ENCODE measurements at places on chromosomes 2 and 18.

- no peak for DNase-seq
These were observed 196.5 kb downstream of the TFCP2L1 start for GRCh38 chr2:121088251-121089165.

DNA sequence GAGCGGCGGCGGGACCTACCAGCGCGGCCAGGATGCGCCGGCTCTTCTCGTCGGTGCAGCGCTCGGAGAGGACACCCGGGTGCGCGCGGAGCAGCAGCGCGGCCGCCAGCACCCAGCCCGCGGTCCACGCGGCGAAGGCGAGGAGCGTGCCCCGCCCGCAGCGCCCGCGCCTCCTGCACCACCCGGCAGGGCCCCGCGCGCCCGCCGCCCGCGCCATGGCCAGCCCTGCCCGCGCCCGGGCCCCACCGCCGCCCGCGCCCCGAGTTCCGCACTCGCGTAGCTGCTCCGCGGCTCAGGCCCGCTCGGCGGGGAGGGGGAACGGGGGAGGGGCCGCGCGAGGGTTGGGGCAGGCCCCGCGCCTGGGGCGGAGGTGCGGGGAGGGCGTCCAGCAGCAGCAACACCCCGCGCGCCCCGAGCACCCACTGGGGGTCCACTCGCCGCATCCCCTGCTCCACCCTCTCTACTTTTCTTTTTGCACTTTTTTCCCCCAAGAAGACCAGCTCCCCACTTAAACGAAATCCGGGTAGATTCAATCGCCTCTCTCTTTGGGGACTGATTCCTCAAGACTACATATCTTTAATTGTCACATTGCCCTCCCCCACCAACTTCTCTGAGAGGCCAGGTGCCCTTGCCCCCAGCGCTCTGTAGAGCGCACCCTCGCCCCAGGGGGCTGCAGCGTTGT lies at the start of gene DIPK1C:
Gene DIPK1C (minus strand): TSS at position 266 of the 682 bp plus-strand sequence. CDS start 49 bp downstream, at position 217.
- no peak for DNase-seq

GRCh38 chr18:38369772-38370690 lies 804.4 kb upstream of the CELF4 start:
- DNase-seq: no peak

DNA sequence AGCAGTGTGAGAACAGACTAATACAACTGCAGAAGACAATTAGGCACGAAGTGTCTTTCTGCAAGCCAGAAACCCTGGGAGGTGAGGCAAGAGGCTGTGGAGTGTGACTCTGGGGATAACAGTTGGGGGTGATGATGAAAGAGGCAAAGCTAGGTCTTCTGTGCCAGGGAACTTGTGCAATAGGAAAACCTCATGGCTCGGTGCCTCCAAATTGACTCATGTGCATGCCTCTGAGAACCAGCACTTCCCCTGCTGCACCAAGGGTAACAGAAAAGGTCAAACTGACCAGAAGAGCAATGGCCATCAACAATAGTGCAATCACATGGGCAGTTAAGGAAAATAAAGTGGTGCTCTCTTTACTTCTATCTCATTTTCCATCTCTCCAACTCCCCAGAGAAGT lies 136.4 kb downstream of the SCG2 start:
- DNase-seq: no peak

- no peak for DNase-seq
These were observed 8.6 kb upstream of the NEU2 start for GRCh38 chr2:233023761-233024410.

GRCh38 chr2:144524118-144525009 lies 4.4 kb upstream of the ZEB2 start:
- DNase-seq: no peak

GRCh38 chr2:120786038-120786960 lies 50.6 kb downstream of the GLI2 start:
- DNase-seq: no peak

DNA sequence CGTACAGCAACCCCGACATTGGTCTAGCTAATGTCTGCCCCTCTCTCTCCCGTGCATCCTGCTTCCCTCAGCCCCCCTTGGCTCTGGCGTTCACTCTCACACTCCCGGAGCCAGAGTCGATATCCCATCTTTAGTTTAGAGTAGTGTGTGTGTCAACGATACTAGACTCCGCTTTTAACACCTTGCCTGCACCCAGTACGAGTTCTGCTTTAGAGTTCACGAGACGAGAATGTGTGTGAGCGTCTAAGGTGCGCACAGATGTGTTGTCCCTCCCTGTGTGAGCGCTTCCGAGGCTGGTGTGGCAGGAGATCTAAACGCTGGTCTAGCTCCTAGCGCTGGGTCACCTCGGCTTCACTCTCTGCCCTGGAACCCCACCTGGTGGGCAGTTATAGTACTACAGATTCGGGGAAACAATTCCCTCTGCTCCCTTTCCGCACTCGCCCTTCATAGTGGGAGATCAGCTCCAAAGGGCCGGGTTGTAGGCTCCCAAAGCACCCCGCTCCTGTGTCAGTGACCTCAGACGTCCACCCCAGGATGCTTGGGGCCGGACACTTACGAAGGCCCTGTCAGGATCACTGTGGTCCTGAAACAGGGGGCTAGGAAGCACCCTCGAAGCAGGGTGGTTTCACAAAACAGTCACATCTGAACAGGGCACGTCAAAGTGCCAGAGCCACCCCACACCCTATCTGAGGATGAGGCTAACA lies 2.6 kb upstream of the CYP26B1 start:
- peak; percentile 22 for DNase-seq

DNA sequence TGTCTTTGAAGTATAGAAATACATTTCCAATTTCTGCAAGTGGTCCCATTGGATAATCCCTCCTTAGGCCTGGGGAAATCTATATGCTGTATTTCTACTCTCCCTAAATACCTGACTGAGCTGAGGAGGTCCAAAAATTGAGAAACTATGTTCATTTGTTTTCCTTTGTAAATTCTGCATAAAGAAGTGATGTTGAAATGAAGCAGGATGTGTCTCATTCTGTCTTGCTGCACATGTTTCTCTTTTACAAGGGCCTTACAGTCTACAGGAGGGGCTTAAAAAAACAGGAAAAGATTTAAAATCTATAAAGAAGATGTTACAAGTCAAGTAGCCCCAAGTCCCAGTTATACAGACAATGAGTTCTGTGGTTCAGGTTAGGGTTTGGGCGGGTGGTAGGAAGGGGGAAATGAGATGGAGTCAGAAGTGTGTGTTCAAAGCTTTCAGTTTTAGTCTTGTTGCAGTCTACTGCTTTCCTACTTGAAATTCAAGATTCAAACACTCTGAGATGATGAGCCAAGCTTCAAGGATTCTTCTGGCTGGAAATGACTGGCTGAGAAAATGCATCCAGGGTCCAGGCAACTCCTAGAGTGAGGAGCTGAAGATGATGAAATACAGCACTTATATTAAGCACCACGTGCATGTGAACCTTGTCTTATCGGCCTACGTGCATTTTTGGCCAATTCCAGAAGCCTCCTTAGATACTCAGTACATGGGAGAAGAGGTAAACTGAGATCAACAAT lies 146.3 kb upstream of the CELF4 start:
- no peak for DNase-seq

DNA sequence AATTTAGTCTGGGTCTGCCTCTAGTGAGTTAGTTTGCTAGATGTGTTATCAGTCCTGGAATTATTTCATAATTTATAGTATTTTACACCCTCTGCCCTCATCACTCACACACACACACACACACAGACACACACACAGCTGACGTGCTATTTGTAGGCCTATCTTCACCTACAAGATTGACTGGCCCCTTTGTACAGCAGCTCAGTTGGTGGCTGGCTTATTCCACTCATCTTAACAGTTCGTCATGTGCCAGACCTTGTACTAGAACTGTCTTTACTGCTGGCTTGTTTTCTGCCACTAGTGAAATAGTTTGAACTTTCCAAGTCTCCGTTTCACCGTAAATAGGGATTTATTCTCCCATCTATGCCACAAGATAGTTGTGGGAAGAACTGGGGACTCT lies 21.3 kb downstream of the CENPO start:
- DNase-seq: no peak

DNA sequence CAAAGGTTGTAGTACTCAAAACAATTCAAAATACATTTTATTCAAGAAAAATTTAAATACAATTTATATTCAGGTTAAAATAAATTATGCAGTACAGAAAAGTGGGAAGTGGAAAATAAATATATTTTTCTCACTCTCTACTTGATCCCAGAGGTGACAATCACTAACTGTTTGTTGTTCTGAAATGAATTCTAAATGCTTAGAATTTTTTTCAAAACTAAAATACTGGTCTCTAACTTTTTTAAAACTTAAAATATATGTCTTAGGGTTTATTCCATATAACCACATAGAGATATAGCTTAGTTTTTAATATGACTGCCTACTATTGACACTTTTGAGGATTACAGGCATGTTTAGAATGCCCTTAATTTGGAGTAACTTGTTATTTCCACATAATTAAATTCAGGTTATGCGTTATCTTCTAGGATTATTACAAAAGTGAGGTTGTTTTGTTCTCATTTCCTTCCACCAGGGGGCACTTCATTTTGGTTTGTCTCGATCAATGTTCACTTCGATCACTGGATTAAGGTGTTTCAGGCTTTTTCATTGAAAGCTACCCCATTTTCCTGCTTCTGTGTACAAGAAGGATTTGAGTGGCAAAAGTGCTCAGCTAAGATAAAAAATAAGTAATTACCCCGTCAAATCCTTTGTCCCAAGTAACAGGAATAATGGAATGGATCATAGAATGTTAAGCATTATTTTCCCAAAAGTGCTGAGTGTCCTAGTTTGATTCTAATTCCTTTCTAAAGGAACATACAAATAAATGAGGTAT lies 27.1 kb upstream of the TFPI start:
- DNase-seq: peak; percentile 35

DNA sequence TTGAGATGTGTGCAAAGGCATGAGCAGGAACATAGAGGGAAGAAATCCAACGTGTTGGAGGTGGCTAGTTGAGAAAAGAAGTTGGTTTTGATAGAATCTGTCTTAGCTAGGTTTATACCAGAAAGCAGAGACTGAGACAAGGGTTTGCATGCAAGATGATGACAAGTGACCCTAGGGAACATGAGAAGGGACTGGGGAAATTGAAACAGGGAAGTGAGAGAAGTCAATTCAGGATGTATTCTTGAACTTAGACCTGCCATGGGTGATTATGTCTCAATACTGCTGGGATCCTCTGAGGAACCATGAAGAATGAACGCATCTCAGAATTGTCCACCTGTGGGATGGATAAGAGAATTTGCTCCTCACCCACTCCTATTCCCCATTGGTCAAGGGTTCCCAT lies 20.5 kb downstream of the IL36A start:
- DNase-seq: no peak

GRCh38 chr2:52794581-52794980 lies 973.0 kb upstream of the CHAC2 start:
- no peak for DNase-seq

- DNase-seq: no peak
These were observed 5.7 kb upstream of the TMEM178A start for GRCh38 chr2:39659765-39660611.

DNA sequence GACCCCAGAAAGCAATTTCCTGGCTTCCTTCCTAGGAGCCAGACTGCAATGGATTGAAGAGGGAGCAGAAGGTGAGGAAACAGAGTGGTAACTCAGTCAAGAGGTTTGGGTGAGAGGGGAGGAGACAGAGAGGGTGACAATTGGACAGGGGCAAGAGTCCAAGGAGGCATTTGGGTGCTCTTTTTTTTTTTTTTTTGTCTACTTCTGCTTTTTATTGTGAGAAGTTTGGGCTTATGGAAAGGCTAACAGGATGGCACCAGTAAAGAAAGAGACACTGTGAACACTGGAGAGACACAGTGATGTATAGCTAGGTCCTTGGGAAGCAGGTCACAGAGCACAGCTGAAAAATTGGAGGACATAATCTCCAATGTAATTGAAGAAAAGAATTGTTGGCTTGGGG lies 25.0 kb downstream of the CYBRD1 start:
- DNase-seq: no peak

DNA sequence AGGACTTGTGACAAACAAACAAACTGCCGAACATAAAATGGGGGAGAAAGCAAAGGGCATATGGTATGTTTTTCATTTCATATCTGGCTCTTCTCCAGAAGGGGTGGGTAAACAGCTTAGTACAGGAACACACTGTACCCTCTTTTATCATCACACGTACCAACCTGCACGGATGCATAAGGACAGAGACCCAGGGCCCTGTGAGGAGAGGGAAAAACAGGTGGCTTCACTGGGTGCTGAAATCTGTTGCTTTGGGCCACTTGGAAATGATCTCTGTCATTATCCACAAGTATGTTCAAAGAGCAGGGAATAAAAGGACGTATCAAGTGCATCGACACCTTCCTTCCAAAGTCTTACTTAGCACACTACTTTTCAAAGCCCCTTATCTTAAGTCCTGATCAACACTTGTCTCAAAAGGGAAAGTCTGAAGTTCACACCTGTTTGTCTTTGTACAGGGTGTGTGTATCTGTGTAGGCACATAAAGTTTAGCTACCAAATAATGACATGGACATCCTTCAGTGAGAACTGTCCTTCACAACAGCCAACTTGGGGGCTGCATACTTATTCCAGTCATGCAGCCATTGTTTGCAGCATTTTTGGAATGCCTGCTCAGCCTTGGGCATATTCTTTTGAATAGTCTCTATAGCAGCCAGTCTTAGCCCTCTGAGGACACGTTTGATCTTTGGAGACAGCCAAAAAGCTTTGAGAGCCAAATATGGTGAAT lies 60.6 kb downstream of the IRS1 start:
- DNase-seq: no peak

DNA sequence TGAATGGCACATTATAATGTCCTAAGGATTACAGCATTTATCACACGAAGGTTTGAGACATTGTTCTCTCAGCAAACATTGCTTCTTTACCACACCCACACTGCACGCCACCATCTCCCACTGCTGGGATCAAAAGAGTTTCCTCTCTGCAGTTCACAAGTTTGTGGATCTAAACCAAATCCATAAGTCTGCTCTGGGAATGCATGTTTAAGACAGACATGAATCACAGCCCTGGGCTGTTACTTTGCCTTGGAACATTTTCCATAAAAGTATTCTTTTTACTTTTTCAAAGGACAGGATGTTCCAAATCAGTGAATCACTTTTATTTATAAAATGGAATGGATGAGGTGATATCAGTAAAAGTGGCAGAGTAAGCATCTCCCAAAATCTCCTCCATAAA lies 36.1 kb downstream of the STPG4 start:
- DNase-seq: no peak

DNA sequence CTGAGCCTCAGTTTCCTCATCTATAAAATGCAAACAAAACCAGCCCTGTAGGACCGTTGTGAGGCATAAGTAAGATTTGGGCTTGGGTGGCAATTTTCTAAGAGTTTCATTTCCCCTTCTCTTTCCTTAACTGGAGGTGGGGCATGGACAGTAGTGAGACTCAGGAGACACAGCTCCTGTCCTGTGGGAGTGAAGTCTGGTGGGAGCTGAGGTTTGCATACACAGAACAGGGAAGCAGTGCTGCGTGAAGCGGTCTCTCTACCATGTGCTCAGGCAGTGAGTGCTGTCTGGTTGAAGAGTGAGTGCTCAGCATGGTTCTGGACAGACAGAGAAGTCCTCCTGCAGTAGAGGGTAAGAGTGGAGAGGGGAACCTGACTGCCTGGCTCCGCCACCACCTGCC lies 62.3 kb upstream of the MCFD2 start:
- DNase-seq: no peak

GRCh38 chr18:7273301-7273921 lies 42.5 kb downstream of the LRRC30 start:
- DNase-seq: peak; percentile 58

- no peak for DNase-seq
These were observed 46.7 kb downstream of the MGAT5 start for GRCh38 chr2:134300585-134300984.
